ENCODE measurements at places on chromosomes 1 and 21.

DNA sequence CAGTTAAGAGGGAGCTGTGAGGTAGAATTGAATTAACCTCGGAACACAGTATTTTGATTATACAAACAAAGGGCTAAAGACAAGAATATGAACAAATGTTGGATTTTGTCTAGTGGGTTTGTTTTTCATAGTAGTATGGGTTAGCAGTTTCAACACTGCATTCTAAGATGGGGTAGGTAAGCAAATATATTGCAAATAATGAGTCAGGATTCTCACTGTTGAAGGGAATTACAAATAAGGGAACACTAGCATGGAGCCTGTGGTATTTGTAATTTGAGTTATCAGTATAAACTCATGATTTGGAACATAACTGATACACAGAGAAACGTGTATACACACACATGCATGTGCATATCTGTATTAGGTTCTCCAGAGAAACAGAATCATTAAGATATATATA is 44.5 kb downstream of the CD55 start:
- no peak for DNase-seq

DNA sequence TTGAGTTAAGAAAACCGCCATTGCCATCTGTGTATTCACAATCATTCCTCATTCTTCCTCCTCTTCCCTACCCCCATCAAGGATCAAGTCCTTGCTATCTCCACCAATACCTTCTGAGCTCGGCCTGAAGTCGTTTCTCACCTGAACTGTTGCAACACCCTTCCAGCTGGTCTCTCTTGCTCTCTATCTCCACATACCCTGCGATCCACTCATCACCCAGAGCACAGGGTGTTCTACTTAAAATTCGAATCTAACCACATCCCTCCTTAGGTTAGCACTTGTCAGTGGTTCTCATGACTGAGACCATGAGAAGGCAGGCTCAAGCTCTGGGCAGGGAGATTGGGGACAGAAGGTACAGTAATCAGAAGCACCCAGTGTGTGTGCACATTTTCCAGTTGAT is 4.6 kb downstream of the IVL start:
- no peak for DNase-seq

DNA sequence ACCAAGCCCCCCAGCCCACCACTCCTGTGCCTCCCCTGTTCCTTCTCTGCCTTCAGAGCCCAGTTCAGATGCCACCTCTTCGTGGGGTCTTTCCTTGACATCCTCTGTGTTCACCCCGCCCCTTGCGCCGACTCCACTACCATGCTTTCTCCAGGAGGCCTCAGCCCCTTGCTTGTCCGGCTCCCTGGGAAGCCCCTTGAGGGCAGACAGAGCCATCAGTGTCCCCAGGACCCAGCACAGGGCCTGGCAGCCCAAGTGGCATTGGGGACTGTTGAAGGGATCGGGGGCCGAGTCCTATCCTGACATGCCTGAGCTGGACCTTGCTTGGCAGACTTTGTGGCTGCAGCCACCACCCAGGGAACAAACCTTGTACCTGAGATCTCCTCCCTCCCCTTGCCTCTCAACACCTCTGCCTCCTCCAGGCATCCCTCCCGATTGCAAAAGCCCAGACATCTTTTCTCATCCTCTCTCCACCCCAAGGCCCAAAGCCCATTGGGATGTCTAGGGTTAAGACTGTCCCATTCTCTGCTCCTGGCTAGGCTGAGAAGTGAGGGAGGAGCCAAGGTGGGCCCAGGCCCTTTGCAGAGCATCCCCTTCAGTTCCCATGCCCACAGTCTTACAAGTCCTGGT is 3.4 kb downstream of the CLDN19 start:
- no peak for DNase-seq

- DNase-seq = peak; percentile 47
Observed at GRCh38 chr1:216456682-216457081, 33.4 kb upstream of the USH2A start.

- DNase-seq = no peak
Observed at GRCh38 chr1:151050051-151050688, 2.6 kb downstream of the C1orf56 start.
